Midbrain (tissue), 1 donor: ENCODE measurements at places on chromosomes 13 and 19.

- DNase-seq: no peak
These were observed 9.5 kb downstream of the FGF22 start for GRCh38 chr19:648904-649801.

- DNase-seq: no peak
These were observed 9.2 kb downstream of the PARP4 start for GRCh38 chr13:24503379-24503696.

DNA sequence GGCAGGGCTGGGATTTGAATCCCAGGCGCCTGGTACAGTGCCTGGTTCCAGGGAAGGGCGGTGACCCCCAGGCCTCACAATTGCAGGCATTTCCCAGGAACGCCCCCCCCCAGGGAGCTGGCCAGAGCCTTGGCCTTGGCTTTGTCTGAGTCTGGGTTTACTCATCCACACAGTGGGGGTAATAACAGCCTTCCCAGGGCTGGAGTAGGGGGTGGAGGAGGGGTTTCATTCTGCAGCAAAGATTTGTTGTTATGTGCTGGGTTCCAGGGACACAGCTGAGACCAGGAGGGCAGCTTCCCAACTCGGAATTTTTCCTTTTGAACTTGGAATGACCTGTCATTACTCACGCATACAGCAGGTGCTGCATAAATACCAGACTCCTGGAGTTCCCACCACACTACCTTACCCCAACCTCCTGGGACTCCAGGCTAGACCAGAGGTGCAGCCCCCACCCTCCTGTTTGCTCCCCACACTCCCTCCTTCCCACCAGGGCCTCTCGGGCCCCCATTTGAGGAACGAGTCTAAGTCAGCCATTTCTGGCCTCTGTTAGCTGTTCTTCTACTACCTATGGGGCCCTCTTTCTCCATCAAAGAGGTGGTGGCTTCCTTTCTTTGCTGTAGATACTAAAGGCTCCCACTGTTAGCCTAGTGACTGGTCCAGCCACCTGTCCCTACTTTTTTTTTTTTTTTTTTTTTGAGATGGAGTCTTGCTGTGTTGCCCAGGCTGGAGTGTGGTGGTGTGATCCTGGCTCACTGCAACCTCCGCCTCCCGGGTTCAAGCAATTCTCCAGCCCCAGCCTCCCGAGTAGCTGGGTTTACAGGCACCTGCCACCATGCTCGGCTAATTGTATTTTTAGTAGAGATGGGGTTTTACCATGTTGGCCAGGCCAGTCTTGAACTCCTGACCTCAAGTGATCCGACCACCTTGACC lies 1.6 kb upstream of the ADAMTS10 start:
- no peak for DNase-seq

- peak; percentile 82 for DNase-seq
These were observed 1.0 kb downstream of the HMGB1 start for GRCh38 chr13:30464496-30465342.

GRCh38 chr19:56159622-56160271 lies 16.1 kb upstream of the GALP start:
- no peak for DNase-seq

DNA sequence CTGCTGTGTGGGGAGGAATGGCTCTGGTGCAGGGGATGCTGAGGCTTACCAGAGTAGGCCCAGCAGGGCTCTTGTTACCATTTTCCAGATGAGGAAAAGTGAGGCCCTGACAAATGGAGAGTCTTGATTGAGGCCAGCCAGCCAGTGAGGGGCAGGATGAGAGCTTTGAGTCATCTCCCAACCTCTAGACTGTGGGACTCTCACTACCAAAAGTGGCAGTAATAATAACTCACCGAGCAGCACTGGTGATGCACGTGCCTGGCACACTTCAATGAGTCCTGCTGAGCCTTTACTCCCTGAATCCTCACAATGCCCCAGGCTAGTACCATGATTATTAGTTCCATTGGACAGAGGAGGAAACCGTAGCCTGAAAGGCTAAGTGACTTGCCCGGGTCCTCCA lies 7.8 kb downstream of the CIC start:
- no peak for DNase-seq

- DNase-seq: no peak
These were observed 56.5 kb downstream of the CDK8 start for GRCh38 chr13:26310470-26310869.

DNA sequence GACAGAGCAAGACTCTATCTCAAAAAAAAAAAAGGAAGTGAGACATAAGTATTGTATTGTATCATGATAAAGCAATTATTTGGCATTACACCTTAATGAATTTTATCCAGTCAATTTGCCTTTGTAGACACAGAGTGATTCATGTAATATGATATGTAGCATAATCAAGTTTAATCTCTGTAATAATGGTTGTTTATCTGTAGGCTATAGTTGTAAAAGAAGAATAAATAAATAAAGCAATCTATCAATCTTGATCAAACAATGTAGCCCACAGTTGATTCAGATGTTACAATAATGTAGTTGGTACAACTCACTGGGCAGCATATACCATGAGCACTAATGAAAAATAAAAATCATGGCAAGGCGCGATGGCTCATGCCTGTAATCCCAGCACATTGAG lies 28.5 kb upstream of the CEACAM20 start:
- no peak for DNase-seq

DNA sequence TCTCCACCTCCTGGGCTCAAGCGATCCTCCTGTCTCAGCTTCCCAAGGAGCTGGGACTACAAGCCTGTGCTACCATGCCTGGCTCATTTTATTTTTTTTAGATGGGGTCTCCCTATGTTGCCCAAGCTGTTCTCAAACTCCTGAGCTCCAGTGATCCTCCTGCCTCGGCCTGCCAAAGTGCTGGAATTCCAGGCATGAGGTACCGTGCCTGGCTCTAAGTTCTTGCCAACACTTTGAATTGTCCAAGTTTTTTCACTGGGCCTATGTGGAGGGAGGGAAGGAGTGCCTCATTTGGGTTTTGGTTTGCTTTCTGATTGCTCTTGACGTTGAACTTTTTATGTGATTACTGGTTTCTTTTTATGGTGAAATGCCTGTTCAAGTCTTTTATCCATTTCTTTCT lies 4.4 kb upstream of the UNC13A start:
- DNase-seq: no peak

DNA sequence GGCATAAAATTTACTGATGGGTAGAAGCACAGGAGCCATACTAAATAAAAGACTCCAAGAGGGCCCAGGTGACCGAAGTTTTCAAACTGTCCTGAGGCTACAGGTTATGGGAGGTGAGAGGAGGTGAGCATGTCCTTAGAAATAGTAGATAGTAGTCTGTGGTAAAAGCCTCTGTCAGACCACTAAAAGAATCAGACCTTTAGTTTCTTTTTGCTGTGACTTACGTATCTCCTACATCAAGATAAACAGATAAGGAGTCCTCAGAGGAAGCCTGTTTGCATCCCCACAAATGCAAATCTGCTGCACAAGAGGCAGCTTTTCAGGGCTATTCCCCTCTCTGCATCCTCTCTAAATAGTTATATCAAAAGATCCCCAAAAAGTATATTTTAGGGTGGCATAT lies 711.6 kb upstream of the SLITRK6 start:
- no peak for DNase-seq

- no peak for DNase-seq
These were observed 17.0 kb downstream of the ZFP82 start for GRCh38 chr19:36401475-36401874.

GRCh38 chr19:11949201-11949600 lies 15.6 kb upstream of the ZNF763 start:
- DNase-seq: no peak

GRCh38 chr19:18073197-18073596 lies 13.5 kb downstream of the IL12RB1 start:
- DNase-seq: no peak

DNA sequence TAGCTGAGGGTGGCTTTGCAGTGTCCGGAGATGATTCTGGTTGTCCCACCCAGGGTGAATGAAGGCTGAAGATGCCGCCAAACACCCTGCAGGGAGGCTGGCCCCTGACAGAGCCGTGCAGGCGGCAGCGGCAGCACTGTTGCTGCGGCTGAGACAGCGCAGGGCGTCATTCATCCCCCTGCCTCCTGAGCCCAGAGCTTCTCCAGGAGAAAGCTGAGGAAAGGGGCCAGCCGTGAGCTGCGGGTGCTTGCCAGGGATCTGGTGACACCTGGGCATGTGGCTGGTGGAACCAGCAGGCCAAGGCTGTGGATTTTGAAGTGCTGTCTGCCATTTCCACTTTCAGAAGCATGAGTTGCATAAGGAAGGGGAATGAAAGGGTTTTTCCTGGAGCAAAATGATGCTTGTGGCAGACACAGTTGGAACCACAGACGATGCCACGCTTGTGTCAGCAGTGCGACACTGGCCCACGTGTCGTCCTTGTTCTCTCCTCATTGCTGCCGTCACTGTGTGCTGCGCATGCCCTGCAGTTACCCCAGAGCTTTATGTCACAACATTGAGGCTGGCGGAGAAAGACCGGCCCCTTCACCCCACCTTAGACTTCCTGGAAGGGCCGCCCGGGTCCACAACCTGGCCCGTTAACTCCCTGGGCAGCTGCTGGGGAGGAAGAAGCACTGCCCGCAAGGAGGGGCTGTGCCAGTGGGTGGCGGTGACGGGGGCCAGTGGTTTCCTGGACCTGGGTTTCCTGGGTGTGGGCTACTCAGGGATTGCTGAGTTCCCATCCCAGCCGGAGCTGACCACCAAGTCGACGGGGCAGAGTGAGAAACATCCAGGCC lies 22.7 kb downstream of the TFDP1 start:
- DNase-seq: no peak

DNA sequence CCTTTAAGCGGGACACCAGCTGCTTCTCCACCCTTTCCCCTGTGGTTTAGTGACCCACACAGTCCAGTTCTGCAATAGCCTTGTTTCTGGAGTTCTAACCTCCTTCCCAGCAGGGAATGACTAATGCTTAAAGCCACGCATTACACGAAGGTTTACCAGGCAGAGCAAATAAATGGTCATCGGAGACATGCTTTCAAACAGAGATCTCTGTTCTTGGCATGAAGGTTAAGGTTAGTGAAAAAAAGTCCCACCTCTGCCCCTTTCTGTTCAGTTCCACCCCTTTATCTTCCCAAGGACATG lies 25.3 kb upstream of the MEDAG start:
- no peak for DNase-seq

GRCh38 chr19:8731428-8732169 lies 10.2 kb downstream of the OR2Z1 start:
- no peak for DNase-seq
